M059J (cell line): ENCODE measurements at places on chromosomes 12 and 14.
A peak's percentile ranks its signal among the peaks of the same experiment; 100 is the strongest.

DNA sequence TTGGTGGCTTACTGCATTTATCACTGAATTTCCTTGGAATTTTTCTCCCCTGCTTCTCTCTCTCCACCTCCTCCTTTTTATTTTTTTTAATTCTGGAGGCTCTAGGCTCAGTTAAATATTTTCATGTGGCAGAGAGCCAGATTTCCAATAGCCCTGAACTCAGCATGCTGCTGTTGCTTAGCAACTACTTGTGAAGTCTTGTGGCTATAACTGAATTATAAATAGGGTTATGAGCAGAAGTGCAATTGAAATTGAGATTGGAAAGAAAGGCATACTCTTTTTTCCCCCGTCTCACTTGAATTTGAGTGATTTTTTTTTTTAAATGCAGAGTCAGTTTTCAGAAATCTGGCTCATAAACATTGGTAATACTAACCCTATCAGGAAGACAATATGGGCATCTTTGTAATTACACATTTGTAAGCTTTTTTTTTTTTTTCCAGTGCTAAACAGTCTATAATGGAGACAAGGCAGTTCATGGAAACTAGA lies 38.3 kb downstream of the ATF7IP start:
- DNase-seq = peak; percentile 90

- DNase-seq = no peak
These were observed 70.5 kb downstream of the HMGA2 start for GRCh38 chr12:65894624-65895390.

GRCh38 chr14:74554742-74555362 lies 57.2 kb downstream of the LTBP2 start:
- no peak for DNase-seq

GRCh38 chr12:126182619-126183236 lies 1117.5 kb downstream of the AACS start:
- no peak for DNase-seq

DNA sequence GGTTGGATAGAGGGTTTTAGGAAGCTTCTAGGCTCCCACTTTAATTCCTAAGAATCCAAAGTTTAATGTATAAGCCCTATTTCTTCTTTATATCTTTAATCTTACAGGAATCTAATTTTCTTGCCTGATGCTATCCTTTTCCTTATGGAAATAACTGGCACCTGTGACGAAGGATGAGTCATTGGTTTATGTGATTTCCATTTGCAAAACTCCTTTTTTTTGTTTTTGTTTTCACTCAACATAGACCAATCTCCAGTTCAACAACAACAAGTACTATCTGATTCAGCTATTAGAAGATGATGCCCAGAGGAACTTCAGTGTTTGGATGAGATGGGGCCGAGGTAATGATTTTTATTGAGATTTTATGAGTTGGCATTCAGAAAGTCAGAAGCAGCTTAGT lies 6.8 kb downstream of the PARP2 start:
- DNase-seq = peak; percentile 52
